ENCODE measurements at places on chromosomes 16 and 17.

DNA sequence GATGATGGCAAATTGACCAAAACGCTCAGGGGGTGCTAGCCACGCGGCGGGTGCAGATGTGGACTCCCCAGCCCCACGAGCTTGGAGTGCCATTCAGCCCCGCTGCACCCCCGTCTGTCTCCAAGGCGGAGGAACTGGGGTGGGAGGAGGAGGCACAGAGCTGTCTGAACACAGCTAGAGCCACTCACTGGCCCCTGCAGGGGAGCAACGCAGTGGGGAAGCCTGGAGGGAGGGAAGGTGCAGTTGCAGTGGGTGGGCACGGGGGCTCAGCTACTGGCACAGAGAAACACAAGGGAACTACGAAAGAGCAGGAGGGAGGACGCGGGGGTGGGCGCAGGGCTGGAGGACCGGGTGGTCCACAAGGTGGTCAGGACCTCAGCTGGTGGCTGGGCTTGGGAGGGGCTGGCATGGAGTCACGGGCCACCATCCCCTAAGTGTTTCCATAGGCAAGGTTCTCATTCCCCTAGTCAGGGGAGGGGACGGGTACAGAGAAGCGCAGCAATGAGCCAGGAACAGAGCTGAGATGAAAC is 46.3 kb upstream of the CDR2 start:
- no peak for DNase-seq

DNA sequence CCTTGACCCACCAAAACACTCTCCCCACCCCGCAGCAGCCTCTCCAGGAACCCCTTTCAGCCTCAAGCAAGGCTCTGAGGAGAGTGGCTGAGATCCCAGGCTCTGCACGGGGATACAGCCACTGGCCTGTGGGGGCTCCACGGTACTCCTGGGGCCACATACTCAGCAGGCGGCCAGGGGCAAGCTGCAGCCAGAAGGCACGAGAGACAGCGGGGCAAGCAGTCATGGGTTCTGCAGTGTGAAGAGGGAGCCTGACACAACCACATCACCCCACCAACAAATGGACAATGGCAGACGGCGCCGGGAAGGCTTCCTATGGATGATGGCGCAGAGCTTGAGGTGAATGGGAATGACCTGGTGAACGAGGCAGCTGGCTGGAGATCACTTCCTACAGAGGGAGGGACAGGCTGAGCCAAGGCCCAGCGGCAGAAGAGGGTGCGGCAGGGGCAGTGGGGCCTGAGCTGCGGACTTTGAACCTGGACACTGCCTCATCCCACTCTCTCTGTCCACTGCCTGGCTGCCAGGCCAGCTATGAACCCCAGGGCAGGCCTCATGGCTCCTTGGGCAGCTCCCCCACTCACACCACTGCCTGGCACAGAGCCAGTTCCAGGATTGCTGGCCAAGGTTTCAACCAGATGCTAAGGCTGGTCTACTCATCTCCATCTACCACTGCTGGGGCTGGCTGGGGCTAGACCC is 10.8 kb upstream of the BCAR1 start:
- no peak for DNase-seq

DNA sequence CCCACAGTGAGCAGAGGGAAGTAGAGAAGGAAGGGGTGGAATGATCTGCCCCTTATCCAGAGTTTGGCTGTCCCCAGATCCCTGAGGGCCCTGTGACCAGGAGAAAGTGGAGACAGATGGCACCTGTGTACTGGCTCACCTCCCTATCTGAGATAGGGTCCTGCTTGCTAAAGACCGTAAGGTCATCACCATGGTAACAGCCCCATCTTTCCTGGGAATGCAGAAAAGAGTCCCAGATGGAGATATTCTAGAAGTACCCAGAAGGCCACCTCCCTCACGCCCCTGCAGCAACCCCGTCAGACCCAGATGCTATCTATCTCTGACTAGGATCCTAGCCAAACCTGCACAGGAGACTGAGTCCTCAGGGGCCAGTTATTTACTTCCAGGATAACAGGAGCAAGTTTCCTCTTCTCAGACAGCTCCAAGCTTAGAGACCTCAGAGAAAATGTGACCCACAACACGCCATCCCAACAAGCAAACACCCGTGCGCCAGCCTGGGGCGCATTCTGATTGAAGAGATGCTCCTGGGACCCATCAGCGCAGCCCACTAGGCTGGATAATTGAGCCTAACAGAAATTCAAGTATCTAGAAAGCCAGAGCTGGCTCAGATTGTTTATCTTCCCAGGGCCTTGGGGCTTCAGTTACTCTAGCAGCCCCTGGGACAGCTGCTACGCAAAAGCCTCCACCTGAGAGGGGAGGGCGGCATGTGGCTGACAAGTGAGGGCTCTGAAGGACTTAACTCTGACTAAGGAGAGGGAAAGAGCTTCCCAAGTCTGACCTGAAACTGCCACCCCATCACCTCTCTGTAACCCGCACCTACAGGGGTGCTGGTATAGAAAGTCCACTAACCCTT is 1.9 kb downstream of the ORMDL3 start:
- no peak for DNase-seq

- DNase-seq, result no peak
Observed at GRCh38 chr16:56830669-56831068, 34.3 kb upstream of the SLC12A3 start.

- no peak for DNase-seq
Observed at GRCh38 chr17:19387921-19388521, 1.0 kb upstream of the MFAP4 start.

GRCh38 chr16:89658221-89658879 is 714 bp downstream of the SPATA33 start:
- no peak for DNase-seq

GRCh38 chr16:20614186-20615141 is 38.3 kb upstream of the ACSM2B start:
- no peak for DNase-seq

GRCh38 chr16:67526149-67526791 is 2.4 kb upstream of the RIPOR1 start:
- peak; percentile 91 for DNase-seq

GRCh38 chr16:27712251-27712711 is 162.3 kb downstream of the KATNIP start:
- DNase-seq, result no peak

- DNase-seq, result no peak
Observed at GRCh38 chr17:73494950-73495349, 149.3 kb downstream of the SDK2 start.

DNA sequence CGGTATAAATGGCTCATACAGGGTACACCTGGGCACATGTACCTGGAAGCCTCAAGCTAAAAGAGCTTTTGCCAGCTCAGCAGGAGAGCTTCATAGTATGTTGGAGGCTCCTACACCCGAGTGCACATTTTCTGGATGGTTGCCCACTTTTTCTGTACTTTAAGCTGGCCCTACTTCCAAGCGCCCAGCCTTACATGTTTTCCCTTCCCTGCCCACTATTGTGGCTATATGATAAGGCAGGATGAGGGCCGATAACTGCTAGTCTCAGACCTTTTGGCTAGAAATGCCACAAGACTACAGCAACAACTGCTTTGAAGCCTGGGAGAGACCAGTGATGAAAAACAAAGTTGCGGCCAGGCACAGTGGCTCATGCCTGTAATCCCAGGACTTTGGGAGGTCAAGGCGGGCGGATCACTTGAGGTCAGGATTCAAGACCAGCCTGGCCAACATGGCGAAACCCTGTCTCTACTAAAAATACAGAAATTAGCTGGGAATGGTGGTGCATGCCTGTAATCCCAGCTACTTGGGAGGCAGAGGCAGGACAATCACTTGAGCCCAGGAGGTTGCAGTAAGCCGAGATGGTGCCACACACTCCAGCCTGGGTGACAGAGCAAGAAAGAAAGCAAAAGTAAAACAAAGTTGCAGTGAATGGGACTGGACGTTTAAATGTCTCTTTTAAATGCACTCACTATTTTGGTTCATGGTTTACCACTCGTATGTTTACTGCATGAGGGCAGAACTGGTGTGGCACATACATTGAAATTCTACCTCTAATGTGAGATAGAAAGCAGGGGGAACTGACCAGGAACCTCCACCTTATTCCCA is 14.2 kb upstream of the MARCHF10 start:
- peak; percentile 41 for DNase-seq

GRCh38 chr17:74040291-74040690 is 163.2 kb upstream of the RPL38 start:
- no peak for DNase-seq

GRCh38 chr17:27336184-27336583 is 42.3 kb downstream of the WSB1 start:
- DNase-seq, result no peak

DNA sequence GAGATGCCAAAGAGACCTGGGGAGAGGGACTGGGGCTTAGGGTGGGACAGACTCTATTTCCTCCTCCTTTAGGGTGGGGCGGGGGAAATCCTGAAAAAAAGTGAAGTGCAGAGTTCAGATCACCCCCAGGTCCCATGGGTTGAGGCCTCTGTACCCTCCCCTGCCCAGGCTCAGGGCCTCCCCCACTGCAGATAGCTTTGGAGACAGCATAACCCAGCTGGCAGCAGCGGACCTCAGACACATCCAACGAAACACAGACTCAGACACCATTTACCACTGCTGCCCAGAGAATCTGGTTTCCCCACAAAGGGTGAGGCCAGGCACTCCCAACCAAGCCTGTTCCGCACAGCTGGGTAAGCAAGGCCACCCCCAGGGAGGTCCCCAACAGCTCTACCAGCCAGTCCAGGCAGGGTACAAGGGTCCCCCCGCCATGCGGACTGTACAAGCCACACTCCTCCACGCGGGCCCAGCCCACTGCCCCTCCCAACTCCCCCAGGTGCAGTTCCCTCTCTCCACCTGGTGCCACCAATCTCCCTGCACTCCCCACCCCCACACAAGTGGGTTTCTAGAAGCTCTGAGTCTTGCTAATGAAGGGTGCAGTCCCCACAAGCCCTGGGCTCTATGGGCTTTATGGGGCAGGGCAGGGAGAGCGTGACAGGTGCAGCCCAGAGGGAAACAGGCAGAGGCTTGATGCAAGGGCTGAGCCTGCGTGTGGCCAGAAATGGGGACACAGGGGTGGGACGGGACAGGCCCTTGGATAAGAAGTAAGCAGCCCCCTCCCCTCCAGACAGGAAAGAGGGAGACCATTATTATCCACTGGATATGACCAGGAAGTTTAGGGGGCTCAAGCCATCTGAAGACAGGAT is 8.9 kb downstream of the RHBDF2 start:
- no peak for DNase-seq

DNA sequence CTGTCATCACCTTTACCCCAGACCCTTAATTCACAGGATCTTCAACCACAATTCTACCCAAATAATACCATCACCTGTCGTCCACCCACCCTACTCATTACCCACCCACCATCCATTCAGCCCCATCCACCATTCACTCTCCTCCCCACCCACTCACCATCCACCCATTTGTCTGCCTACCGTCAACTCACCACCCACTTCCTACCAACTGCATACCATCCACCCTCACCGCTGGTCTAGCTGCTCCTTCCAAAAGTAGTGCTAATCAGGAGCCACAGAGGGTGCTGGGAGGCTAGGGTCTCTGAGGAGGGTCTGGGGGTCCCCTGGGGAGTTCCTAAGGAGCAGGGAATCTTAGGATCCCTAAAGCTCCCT is 12.0 kb upstream of the IGFBP4 start:
- no peak for DNase-seq

- no peak for DNase-seq
Observed at GRCh38 chr16:7638306-7638705, 305.7 kb downstream of the RBFOX1 start.

DNA sequence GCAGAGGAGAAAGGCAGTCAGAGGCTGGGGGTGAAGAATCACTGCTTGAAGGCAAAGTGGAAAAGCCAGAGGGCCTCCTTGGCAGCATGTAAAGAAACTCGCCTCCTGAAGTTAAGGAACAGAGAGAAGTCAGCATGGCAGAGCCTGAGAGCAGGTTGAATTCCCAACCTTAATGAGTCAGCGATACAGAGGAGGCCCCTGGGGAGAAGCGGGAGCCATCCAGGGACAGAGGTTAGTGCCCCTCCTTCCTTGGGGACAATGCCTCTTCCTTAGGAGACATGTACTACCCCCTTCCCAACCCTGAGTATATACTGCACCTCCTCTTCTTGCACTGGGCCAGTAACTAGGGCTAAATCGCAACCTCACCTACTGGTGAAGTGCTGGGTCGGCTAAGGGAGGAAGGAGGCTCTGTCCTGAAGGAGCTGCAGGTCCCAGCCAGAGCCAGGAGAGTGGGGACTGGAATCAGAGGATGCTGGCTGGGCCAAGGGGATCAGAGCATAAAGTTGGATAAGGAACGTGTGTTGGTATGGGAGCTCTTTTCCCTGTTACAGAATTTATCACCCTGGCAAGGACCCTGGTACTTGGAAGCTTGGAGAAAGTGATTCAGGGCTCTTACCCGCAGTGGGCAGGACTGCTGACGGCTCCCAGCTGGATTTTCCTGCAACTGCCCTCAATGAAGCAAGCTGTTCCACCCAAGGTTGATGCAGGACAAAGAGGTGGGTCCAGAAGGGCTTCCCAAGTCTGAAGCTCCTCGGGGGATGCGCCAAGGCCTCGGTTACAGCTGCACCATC is 5.4 kb upstream of the AANAT start:
- DNase-seq, result no peak

GRCh38 chr16:4420505-4421105 is 4.2 kb upstream of the CORO7 start:
- no peak for DNase-seq

DNA sequence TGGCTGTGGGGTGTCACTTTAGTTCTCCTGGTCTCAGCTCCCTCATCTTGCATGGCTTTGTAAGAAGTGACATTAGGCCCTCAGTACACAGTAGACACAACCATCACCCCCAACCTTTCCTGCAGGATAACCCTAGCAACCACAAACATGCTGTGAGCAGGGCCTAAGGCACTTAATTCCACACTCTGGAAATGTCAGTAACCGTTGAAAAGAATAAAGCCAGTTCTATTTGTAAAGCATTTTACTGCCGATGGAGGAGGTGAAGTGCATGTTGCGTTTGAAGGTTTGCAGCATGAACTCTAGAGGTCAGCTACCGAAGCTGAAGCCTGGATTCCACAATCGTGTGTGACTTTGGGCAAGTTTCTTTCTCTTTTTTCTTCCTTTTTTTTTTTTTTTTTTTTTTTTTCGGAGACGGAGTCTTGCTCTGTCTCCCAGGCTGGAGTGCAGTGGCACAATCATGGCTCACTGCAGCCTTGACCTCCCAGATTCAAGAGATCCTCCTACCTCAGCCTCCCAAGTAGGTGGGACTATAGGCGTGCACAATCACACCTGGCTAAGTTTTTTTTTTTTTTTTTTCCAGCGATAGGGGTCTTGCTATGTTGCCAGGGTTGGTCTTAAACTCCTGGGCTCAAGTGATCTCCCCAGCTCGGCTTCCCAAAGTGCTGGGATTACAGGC is 26.1 kb upstream of the TOB1 start:
- no peak for DNase-seq

DNA sequence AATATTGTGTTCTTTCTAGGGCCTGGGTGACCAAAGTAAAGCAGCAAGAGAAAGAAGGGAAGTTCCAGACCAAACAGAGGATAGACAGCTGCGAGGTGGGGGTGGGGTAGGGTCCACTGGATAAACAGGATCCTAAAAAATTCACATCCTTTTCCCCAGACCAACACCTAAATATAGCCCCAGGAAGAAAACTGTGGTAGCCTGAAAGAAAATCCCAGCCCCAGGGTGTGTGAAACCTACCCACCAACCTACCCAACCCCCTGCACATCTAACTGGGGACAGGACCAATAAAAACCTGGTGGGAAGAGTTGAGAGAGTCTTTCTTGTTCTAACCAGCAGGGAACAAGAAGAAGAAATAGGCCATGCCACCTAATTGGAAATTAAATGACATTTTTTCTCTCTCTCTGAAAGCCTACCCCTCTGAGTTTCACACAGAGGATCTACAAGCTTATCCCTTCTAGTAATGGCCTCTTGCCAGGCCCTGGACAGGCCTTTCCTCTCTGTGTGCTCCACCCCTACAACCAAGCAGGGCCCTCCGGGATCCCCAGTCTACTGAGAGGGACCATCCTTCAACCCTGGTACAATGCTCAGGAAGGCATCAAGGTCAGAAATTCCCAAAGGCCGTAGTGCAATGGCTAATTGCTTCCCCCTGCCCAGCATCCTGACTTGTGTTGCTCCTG is 12.0 kb downstream of the MYO18A start:
- DNase-seq, result no peak
